Karpas-422 (cell line): ENCODE measurements at places on chromosomes 4 and X. TPM values are rescaled to one million over a fixed set of nuclear protein-coding genes. Genes with fewer than 3 reads are reported as not detected.

- DNase-seq: no peak
Observed at GRCh38 chr4:27049239-27049829, 188.7 kb downstream of the STIM2 start.

GRCh38 chr4:104973708-104974107, 173.0 kb upstream of the TET2 start:
- no peak for DNase-seq

DNA sequence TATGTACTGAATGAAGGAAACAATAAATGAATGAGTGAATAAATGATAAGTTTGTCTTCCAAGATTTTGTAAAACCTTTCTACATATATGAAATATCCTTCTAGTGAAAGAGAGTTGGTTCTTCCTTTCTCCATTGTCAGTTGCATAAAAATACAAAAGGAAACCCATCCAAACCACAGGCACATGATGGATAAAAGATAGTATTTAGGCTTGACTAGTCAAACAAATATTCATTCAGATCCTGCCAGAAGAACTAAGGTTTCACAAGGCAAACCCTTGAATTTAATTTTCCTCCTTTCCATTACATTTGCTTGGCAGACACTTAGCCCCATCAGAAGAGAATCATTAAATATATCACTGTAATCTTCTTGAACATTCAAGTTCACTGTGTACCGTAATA, 208.4 kb downstream of the COL25A1 start:
- DNase-seq: no peak

DNA sequence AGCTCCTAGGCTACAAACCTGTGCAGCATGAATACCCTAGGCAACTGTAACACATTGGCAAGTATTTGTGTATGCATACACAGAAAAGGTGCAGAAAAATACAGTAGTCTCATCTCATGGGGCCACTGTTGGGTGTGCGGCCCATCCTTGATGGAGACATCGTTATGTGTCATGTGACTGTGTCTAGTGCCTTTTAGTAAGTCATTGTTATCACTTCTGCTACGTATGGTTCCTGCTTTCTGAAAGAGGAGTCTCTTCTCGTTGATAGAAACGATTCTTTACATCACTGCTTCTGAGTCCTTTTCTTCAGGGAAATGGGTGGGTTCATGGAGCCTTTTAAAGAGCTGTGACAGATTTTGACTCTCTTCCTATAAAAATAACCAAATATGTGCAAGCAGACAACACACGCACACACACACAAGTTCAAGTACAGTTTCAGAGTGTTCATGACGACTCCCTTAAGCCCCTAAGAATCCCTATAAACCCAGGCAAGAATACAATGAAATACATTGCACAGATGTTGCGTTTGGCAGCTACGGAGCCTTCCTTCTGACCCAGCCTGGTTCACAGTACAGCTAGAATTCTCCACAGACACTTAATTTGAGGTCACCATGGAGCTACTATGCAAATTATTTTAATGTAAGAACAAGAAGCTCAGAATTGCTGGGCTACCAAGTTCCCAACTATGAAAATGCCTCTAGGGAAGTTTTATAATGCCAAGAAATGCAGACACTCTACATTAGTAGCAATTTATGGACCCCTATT, 10.2 kb upstream of the STK32B start:
- no peak for DNase-seq

GRCh38 chr4:189022440-189023035, 883.3 kb downstream of the TRIML1 start:
- no peak for DNase-seq

The GRIA2 gene
- not detected in 2 replicates for total RNA-seq

The PAGE2 gene
- not detected in 2 replicates for total RNA-seq

The TEX13A gene
- not detected in 2 replicates for total RNA-seq

The SYTL4 gene
- total RNA-seq: 0.30 and 1.2 TPM in 2 replicates

The TSC22D3 gene
- 266 and 270 TPM in 2 replicates for total RNA-seq

The PWWP3B gene
- not detected in 2 replicates for total RNA-seq

The MAGEB17 gene
- total RNA-seq: not detected in 2 replicates

The LPAR4 gene
- total RNA-seq: not detected in 2 replicates
